ENCODE measurements at places on chromosomes 2 and 18.

DNA sequence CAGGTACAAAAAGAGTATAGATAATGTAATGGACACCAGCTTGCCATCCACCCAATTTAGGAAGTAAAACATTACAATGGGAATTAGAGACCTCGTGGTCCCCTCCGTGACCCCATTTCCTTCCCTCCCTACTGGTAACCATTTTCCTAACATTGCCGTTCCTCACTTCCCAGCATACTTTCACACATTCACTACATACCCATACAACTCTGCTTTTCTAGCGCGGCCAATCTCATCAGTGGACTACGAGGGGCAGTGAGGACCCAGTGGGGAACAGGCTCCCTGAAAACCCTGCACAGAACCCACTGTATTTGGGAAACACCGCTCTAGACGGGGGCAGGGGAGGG is 1.1 kb downstream of the ENOSF1 start:
- DNase-seq: no peak

- DNase-seq: no peak
Measured at GRCh38 chr2:73610111-73610510, 32.1 kb downstream of the NAT8 start.

- no peak for DNase-seq
Measured at GRCh38 chr2:43399515-43400264, 173.3 kb upstream of the ZFP36L2 start.

DNA sequence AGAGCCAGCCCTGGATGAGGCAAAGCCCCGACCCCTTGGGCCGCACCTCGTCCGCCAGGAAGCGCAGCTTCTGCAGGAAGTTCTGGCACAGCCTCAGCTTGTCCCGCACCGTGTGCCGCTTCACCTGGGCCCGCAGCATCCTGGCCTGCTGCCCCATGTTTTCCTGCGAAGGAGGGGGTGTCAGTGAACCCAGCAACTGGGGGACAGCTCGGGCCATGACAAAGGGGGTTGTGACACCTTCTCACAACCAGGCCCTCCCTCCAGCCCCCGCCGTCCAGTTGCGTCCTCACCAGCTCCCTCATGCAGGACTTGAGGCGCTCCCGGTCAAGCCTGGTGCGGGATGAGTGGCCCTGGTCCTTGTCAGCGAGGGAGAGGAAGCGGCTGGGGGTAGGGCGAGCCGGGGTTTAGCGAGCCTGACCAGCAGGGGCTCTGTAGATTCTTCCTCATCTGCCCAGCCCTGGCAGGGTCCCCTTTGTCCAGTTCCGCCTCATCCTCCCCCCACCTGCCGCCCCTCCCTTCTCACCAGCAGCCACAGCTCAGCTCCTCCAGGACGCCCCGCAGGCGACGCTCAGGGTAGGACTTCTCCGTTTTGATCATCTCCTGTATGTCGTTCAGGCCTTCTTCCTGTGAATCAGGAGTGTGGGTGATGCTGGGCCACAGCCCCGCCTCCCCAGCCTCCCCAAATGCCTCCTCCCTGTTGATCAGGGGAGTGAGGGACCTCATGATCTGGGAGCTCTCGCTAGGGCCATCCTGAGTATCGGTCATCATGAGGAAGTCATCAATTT is 606 bp downstream of the OTOF start:
- DNase-seq: no peak

GRCh38 chr18:30248056-30248455 is 794.5 kb downstream of the DSC3 start:
- no peak for DNase-seq

DNA sequence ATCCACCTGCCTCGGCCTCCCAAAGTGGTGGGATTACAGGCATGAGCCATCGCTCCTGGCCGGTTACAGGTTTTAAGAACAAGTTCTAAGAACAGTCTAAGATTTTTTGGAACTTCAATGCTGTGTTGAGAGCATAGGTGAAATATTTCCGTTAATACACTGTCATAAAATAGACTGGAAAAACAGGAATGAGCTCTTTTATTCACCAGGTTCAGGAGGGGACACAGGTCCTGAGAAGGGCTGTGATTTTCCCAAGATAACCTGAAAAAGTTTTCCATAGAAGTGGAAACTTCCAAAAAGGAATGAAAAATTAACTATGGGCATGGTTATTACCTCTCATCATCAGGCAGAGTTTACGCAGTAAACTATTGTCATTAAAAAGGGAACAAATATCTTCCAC is 97.6 kb upstream of the TMEM178A start:
- no peak for DNase-seq

- no peak for DNase-seq
Measured at GRCh38 chr2:39529836-39530235, 92.8 kb upstream of the MAP4K3 start.

DNA sequence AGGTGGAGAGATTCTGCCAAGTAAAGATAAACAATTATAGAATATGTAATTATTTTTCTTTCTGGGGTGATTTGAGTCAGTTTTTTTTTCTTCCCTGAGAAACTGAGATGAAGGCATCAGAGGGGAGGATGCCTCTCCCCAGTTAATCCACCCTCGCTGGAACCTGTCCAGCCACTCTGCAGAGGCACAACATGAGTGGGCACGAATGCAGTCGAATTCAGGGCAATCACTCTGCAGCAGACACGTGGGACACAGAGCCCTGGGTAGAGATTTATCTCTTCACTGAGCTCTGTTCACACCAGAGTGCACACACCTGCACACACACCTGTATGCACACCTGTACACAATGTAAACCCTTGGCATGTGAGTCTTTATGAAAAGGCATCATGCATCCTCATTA is 154.2 kb downstream of the DCDC2C start:
- no peak for DNase-seq

DNA sequence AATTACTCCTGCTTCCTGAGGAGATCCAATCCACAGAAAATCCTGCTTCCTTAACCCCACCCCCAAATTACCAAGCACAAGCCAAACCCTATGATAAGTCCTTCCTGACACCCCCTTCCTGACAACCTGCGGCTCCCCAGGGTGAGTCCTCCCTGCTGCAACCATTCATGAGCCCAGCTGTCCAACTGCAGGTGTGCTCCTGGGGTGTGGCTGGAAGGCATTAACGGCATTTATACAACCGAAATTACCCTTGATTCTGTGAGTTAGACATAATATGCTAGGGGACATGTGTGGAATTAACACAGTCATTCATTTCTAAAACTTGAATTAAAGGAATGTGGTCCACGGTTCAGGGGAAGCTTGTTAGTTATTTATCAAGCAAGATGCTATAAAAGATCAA is 119.0 kb upstream of the ALKAL2 start:
- DNase-seq: no peak

GRCh38 chr2:43250015-43250414 is 23.6 kb upstream of the ZFP36L2 start:
- no peak for DNase-seq

DNA sequence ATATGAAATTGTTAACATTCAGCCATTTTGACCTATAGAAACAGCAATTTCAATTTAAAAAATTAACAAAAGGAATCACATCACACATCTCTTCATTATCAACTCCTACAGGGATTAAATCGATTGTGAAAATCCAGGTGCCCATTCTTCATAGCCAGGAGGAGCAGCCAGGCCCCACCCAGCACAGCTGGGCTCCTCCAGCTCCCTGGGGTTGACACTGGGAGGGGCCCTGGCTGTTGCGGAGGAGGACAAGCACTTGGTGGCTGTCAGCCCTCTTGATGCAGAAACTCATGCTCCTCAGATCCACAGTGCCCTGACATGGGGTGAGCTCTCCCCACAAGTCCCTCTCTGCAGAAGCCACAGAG is 99.8 kb downstream of the FAM210A start:
- DNase-seq: no peak

- DNase-seq: no peak
Measured at GRCh38 chr18:21000667-21001066, 110.9 kb downstream of the ROCK1 start.

DNA sequence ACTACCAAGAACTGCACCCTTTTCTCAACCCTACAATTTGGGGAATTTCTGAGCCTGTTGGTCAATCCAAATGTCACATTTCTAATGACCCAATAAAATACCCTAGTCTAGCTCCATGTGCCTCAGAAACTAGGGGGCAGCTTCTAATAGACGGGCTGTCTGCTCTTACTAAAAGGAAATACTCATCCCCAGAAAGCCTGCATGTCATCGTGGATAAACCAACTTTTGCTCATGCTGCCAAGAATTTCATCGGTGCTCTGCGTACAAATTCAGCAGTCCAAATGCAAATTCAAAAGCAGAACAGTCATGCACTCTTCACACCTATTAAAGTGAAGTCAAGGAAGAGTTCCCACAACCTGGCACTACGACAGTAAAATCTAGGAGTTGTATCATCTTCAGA is 377.3 kb downstream of the LNPK start:
- DNase-seq: no peak

DNA sequence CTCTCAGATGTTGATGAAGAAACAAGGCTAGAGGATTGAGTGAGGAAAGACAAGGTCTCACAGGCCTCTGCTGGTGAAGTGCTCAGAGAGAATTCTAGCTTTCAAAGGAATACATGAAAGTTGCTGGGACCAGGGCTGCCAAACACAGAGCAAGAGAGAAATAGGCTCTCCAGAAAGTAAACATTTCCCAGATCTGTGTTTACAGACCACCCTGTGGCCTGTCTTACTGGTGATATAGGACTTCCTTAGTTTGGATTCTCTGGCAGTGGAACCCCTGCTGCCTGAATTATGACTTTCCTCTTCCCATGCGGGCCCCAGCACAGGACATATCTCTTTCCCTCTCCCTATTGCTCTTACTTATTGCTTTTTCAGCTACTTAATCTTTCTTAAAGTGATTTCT is 64.5 kb downstream of the TACR1 start:
- DNase-seq: no peak

- no peak for DNase-seq
Measured at GRCh38 chr18:2706903-2707302, 51.4 kb downstream of the SMCHD1 start.

- no peak for DNase-seq
Measured at GRCh38 chr2:189880832-189881492, 96.7 kb downstream of the PMS1 start.

DNA sequence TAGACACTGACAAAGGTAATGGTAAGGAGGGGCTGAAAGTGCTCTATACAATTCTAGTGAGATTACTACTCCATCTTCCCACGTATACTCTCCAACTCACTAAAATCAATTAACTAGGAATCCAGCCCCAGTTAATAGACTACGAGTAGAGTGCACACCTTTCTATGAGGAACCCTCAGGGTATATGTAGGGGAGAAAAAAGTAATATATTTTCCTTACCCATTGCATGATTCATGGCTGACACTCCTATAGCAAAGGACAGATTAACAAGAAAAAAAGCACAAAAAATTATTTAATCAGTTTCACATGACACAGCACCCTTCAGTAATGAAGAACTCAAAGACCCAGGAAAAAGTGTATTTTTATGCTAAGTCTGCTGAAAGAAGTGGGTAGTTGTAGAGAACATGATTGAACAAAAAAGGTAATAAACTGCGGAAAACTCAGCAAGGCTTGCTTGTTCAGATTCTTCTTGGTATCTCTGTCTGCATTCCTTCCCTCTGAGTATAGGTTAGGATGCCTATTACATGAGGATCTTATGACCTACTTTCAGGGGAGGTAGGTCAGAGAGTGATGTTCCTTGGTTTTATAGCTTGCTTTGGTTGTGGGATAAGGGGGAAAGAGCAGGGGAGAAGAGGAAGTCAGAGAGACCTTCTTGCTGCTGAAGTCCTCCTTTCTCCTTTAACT is 342.0 kb upstream of the DLGAP1 start:
- DNase-seq: no peak

DNA sequence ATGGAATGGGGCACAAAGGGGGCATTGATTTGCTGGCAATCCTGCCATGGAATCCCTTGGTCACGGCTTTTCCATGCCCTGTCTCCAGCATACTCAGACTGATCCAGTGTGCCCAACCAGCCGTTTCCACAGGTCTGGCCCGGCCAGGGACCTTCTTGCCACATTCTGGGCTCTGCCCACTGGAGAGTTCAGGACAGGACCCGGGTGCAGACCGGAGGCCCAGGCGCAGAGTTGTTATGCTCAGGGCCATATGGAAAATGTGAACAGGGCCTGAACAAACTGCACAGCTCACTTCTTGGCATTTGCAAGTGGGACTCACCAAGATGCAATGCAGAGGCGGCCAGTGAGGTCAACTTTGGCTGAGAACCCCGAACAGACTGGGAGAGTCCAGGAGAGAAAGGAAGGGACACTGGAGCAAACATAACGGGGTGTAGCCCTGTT is 15.6 kb upstream of the ASAP2 start:
- DNase-seq: peak; percentile 59

GRCh38 chr2:41326851-41327250 is 721.0 kb upstream of the PKDCC start:
- DNase-seq: peak; percentile 35

GRCh38 chr18:46751882-46752281 is 5.0 kb downstream of the ST8SIA5 start:
- no peak for DNase-seq

- DNase-seq: peak; percentile 22
Measured at GRCh38 chr2:120066800-120067547, 54.1 kb downstream of the EPB41L5 start.

GRCh38 chr2:176392249-176392648 is 123.0 kb downstream of the MTX2 start:
- no peak for DNase-seq

- DNase-seq: peak; percentile 40
Measured at GRCh38 chr2:235669269-235669831, 175.5 kb downstream of the AGAP1 start.

- no peak for DNase-seq
Measured at GRCh38 chr2:10186868-10187535, 64.5 kb downstream of the RRM2 start.

- DNase-seq: no peak
Measured at GRCh38 chr2:222795450-222796357, 65.1 kb upstream of the ACSL3 start.

- DNase-seq: no peak
Measured at GRCh38 chr18:4510711-4511110, 55.6 kb upstream of the DLGAP1 start.

- no peak for DNase-seq
Measured at GRCh38 chr2:60152226-60152833, 401.1 kb downstream of the BCL11A start.

GRCh38 chr18:63410792-63411191 is 11.5 kb downstream of the VPS4B start:
- DNase-seq: no peak

DNA sequence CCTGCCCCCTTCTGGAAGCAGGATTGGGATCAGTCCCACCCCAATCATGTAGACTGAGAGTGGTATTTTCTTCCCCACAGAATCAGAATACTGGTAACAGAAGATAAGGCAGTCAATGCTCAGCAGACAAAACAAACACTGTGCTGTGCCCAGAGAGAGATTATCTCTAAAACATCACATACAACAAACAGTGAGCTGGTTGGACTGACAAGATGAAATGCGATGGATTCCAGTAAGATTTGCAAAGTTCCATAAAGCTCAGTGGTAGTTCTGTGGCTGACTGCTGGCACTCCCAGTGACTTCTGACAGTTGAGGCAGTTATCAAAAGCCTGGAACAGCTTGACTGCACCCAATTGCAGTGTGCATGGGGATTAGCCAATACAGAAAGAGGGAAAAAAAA is 311.5 kb upstream of the MGAT5 start:
- DNase-seq: no peak

- no peak for DNase-seq
Measured at GRCh38 chr2:86788881-86789686, 1.6 kb downstream of the CD8A start.

Measured in retinal pigment epithelial cell (primary cell).